AG08396 (cell line): ENCODE measurements at places on chromosomes 16 and 17.

GRCh38 chr17:19410875-19411620 is at the start of gene RNF112:
TSS of gene RNF112 (plus strand) at chr17:19411232. CDS start at chr17:19411409, 177 bp downstream.
- peak; percentile 73 for DNase-seq

GRCh38 chr16:55280587-55280986 is 43.4 kb upstream of the IRX6 start:
- no peak for DNase-seq

DNA sequence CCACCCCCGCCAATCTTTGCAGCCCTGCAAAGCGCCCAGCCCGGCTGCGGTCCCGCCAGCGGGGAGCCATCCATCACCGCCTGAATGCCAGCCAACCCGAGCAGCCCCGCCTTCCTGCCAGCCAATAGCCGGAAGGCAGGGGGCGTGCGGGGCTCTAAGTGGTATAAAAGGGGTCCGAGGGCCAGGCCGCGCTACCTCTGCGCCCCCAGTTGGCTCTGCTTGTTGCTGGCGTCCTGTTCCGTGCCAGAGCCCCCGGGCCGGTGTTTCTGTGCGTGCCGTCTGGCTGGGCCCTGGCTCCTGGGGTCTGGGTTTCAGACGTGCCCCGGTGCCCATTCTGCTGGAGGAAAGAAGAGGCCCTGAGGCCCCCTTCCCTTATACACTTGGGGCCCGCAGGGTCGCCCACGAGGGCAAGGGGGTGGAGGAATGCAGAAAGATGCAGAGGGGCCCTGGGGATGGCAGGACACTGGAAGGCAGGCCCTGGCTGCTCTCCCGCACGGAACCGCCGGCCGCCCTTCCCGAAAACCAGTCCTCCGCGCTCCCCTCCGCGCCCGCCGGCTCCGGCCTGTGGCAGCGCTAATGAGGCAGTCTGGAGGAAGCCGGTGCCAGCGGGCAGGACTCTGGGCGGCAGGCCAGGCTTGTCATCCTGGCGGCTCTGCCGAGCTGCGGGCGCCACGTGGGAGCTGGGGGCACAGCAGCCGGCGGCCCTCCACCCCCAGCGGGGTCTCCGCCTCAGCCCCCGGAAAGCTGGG is 14.0 kb downstream of the COPZ2 start:
- peak; percentile 77 for DNase-seq

DNA sequence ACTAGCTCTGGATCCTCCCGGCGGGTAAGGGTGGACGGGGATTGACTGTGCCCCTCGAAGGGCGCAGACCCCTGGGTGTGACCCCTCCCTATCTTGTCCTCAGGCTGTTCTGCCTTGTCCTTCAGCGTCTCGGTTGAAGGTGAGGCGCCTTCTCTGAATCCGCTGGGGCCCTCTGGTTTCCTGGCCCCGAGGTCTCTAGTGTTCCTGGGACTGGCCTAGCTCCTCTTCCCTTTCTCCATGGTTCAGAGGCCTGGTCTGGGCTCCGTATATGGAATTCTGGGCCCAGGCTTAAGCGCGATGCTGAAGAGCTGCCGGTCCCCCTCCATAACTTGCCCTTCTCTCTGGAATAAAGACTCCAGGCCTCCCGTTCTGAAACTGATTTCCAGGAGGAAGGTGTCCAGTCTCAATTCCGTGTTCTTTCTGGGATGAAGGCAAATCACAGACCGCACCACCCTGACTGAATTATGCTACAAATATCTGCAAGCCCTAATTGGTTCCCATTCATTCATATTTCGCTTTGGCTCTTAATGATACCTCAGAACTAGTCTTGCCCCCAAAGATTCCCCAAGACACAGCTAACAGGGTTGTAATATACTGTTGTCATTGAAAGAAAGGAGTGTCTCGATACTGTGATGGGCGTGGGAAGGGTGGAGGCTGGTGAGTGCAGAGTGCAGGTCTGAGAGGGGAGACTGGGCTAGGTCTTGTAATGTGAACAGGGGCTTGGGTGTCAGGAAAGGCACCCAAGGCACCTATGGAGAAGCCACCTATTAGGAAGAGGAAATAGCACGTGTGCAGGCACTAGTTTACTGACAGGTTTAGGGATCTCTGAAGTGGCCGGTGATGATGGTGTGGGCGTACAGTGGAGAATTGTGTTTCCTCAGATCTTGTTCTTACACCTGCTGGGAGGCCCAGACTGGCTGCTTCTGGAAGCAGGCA is 851 bp downstream of the EDC4 start:
- DNase-seq = peak; percentile 39

DNA sequence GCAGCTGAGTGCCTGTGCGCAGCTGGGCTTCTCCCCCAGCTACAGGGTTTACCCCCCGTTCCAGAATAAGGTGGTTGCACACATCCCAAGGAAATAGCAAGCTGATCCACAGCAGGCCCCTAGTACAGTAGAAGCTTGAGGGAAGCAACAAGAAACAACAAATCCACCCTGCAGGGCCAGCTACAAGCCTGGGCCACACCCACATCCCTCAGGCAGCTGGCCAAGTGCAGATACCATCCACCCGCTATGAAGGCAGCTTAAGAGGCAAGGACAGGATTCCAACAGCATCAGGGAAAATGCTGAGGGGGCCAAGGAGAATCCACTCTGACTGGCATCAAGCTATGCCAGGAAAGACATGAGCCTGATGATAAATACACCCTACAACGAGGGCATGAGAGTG is 66.9 kb upstream of the RCVRN start:
- no peak for DNase-seq

- DNase-seq = no peak
These were observed 15.0 kb downstream of the B9D1 start for GRCh38 chr17:19347323-19348080.

- DNase-seq = no peak
These were observed 17.6 kb upstream of the ABR start for GRCh38 chr17:1197379-1197778.

DNA sequence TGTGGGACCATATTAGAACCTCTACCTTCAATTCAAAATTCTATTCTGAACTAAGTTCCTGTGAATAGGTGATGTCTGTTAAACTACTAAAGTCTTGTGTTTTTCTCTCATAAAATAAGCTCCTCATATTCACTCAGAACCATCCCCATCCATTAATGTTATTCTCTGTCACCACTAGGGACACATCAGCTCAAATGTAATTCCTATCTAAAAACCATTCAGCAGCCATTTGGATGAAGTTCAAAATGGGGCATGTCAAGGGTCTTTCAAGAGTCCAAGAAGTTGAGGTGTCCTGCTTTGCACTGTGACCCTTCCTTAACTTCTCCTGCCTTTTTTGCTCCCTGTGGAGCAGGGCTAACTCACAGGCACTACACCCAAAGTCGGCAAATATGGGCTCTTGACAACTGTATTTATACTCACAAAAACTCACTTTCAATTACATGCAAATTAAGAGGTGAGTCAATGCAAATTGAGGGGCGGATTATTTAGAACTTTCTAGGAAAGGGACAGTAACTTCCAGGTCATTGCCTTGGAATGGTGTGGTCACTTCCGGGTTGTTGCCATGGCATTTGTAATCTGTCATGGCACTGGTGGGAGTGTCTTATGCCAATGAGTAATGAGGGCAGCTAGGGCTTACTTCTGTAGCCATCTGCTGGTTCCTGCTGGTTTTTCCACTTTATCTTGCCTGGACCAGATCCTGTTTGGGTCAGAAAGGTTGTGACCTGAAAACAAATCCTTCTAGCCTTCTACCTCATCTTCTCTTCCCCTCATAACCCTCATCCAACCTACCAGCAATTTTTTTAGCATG is 128.2 kb upstream of the COX10 start:
- DNase-seq = peak; percentile 21

DNA sequence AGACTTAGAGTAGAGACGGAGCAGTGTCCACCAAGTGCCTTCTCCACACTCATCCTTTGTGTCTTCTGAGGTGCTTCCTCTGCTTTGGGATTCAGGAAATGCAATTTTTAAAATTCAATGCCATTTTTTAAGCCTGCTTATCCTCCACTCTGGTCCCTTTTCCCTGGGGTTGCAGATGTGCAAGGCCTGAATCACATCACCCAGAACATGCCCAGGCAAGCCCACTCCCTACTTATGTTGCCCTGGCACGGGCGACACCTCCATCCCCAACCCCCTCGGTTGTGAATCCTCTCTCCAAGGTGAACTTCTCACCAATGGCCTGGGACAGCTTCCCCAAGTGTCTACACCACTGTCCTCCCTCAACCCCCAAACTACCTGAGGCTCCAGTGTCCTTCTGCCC is 116.2 kb downstream of the C17orf67 start:
- DNase-seq = no peak

- DNase-seq = no peak
These were observed 27.8 kb upstream of the MEIOC start for GRCh38 chr17:44628243-44629188.

- no peak for DNase-seq
These were observed 8.7 kb downstream of the DNAI2 start for GRCh38 chr17:74282587-74283370.

- DNase-seq = no peak
These were observed 84.3 kb downstream of the RTN4RL1 start for GRCh38 chr17:1940810-1941185.

DNA sequence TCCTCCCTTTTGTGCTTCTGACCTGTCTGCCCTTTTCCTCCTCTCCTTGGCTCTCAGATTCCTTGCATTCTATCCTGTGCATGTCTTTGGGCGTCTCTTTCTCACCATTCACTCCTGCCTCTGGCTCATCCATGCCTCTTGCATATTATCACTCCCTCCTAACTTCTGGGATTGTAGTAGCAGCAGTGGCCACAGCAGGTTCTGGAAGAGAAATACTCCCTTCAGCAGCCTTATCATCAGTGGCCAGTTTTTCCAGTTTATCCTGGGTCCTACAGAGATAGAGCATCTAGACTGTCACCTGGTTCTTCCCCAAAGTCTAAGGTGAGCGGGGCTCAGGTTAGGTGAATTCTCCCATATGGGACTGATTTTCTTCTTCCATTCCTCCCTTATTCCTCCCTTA is 354.0 kb upstream of the CCL2 start:
- no peak for DNase-seq

GRCh38 chr17:72189768-72190593 is 69.2 kb downstream of the SOX9 start:
- no peak for DNase-seq

DNA sequence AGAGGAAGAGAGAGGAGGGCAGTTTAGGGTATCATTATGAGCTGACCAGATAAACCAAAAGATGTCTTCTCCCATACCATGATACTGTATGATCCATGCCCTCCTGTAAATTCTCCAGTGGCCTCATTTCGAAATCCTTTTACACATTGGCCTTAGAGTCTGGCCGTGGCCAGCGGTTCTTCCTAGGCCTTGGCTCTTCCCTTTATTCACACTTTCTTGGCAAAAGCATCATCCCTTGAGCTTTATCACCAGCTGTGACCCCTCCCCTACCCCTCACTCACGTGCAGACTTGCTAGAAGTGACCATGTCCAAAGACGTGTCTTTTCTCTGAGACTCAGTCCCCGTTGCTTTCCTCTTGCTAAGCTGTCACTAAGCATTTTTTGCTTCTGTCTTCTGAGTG is 22.8 kb downstream of the KATNIP start:
- no peak for DNase-seq

DNA sequence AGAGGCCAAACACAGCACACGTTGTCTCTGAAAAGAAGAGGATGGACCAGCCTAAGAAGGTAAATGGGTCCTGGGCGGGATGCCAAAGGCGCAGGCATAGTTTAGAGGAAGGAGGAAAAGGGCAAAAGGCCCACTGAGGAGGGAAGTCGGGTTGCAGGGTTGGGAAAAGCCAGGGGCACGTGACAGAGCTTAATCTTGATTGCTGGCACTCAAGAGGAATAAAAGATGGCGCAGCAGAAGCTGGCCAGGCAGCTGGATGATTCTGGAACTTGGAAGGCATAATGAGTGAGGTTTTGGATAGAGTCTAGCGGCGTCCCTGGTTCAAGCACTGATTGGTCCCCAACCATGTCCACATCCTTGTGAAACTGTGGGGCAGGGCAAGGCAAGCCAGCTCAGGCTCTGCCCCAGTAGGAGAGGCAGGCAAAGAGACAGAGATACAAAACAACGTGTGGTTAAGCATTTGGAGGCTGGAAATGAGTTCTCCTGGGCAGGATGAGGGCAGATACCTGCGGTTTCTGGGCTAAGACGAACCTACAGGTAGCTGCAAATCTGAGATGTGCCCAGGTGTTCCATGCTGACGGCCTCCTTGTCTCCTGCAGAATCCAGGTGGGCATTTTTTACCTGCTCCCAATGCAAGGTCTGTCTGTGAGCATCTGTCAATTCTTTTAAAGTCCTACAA is 52.7 kb upstream of the CIBAR2 start:
- DNase-seq = no peak

- DNase-seq = no peak
These were observed 264.5 kb downstream of the PMP22 start for GRCh38 chr17:15000661-15001060.

GRCh38 chr17:71926746-71927398 is 193.9 kb upstream of the SOX9 start:
- no peak for DNase-seq

DNA sequence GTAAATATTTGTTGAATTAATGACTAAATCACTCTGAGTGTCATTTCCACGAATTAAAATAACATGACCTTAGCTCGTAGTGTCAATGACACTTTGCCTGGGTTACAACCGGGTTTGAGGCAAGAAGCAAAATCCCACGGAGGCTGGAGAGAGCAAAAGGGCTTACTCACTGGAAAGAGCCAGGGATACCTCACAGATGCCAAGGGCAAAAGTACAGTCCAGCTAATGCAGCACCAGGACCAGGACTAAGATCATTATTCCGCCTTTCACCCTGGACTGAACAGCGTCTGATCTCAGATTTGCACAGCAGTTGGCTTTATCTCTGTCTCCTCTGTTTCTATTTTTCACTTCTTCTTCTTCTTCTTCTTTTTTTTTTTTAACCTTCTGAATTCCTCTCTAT is 175.5 kb downstream of the SHISA9 start:
- no peak for DNase-seq

GRCh38 chr16:86614699-86615098 is 36.4 kb downstream of the FOXL1 start:
- DNase-seq = no peak

DNA sequence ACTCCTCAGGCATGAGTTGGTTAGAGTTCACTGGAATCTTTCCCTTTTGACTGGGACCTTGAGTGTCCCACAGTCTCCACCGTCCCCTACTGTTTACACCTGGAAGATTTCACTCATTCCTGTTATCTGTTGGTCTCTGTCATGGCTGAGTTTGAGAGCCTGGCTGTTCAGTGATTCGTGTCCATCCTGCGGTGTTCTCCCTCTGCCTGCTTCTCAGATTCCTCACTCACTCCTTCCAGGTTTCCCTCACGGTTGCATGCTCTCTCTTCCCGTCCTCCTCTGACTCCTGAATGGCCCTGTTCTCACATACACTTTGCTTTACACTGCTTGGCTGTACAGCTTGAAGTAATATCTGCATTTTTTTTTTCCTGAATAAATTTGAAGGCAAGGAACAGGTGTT is 24.5 kb downstream of the OR1D5 start:
- no peak for DNase-seq

DNA sequence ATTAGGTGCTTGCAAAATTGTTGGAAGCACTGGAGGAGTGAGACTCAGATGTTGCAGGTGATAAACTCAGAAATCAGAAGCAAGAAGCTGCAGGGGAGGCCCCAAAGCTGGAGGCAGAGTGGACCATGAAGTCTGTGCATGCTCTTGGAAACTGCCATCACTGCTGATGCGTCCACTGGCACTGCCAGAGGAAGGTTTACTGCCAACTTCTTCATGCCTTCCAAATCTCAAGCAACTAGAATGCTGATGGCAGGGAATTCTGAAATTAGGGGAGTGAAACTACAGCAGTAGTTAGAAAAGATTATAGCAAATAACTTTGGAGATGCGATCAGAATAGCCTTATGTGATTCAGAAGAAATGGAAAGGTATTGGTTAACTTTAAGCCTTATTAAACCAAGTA is 277.1 kb upstream of the SDK2 start:
- DNase-seq = no peak

GRCh38 chr17:6240601-6241000 is 170.4 kb downstream of the WSCD1 start:
- DNase-seq = no peak

GRCh38 chr16:3470723-3471122 is 24.6 kb downstream of the C16orf90 start:
- no peak for DNase-seq
